ENCODE measurements at places on chromosomes 12 and 14. TPM values are rescaled to one million over a fixed set of nuclear protein-coding genes. Genes with fewer than 3 reads are reported as not detected.

GRCh38 chr12:77696183-77696582, 134.5 kb upstream of the NAV3 start:
- DNase-seq: no peak

DNA sequence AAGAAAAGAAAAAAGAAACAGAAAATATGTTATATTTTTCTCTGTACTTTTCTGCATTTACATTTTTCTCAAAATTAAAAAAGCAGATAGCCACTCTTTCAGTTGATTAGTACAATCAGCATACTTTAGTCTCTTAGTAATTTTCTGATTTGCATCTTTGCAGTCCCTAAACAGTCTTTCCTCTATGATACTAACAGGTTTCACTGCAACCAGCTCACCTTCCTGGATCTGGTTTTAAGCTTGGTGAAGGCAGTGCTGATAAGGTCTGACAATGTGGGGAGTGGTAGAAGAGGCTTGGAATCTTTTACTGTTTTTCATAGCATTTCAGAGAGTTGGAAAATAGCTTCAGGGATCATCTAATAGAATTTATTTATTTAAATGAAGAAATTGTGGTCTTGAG, 457.6 kb downstream of the ZFP36L1 start:
- DNase-seq: no peak

GRCh38 chr14:61746881-61747280, 15.3 kb upstream of the SNAPC1 start:
- DNase-seq: no peak

DNA sequence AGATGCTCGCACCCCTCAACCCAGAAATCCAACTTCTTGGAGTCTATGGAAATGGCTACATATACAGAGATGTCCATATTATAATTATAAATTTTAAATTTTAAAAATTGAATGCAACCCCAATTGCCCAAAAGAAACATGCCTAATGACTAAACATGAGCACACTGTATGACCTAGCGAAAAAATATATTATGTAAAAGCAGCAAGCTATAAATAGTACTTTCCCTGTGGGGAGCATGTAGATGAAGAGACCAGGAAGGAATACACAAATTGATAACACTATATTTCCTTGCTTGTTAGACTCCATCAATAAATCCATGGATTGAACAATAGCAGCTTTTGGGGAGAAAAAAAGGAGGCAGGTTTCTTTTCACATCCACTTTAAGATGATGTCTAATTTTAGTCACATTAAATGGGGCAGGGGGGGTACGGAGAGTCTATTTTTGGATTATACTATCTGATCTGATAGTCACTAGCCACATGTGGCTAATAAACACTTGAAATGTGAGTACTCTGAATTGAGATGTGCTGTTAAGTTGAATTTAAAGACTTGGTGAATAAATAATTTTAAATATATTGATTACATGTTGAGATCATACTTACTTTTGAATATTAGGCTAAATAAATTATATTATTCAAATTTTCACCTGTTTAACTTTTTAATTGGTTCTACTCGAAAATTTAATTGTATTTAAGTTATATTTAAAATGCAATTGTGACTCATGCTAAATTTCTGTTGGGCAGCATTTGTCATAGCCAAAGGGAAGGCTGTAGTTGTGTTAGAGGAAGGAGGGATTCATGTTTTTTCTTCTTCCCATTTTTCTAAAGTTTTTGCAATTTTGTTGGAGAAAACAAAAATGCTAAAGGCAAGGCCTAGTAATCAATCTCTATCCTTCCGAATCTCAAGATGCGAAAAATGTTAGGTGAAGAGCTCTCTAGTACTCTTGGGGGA, 17.5 kb downstream of the MAX start:
- DNase-seq: no peak

DNA sequence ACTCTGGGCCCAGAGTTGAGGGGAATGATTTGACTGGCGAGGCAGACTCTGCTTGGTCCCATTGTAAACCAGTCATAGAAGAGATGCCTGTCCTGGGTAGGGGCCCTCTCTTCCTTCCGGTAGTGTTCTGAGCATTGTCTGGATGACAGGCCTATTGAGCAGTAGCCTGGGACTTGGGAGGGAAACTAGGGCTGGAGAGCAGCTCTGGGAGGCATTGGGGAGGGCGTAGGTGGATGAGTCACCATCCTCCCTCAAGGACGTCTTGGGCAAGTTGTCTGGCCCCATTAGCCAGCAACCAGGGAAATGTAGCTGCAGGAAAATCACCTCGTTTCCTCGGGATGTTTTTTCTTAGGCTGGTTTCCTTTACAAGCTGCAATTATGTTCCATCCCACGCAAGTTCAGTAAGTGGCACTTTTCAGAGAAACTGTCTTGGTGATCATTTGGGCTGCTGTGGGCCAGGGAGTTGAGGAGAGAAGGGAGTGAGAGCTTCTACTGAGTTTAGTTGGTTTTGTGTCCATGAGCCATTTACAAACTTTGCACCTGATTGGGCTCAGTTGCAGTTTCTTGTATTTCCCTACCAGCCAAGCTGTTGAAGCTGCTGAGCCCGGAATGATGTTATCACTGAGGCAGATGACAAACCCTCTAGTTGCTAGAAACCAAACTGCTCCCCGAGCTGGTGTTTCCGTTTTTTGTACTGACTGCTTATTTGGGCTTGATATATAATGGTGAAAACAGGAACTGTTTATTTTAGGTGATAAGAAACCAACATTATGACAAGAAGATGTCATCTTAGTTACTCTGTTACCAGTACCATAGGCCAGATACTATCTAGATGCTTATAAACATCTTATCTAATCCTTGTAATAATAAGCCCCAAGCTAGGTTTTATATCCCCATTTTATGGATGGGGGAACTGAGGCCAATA, 147.6 kb downstream of the CHST11 start:
- no peak for DNase-seq

GRCh38 chr14:91315844-91316267, 71.4 kb upstream of the GPR68 start:
- DNase-seq: no peak

GRCh38 chr12:103632554-103633216, 45.6 kb downstream of the STAB2 start:
- no peak for DNase-seq

- no peak for DNase-seq
Measured at GRCh38 chr12:2963154-2963759, 4.1 kb downstream of the TEAD4 start.

DNA sequence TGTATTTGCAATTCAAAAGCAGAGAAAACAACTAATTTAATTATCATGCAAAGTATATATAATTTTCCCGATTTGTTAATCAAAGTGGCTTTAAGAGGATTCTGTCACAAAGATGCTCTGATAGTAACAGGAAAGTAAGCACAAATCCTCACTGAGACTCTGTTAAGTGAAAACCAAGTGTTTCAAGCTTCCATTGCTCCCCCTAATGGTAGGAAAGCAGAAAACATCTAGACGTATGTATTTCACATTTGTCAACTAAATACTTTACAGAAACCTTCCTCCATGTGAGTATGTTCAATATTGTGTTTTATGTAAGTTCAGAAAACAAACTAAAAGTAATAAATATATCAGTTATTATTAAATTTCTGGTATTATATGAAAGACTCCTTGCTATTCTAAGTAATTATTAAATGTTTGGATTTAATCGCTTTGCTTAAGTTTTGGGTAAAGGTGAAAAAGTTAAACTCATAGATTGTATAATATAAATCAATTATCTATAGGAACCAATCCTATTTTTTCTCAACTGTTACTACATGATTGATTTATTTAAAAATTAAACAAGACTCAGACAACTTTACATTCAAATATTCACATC, 1.5 kb upstream of the NTS start:
- DNase-seq: no peak

- DNase-seq: no peak
Measured at GRCh38 chr12:38588624-38589305, 272.2 kb downstream of the ALG10B start.

DNA sequence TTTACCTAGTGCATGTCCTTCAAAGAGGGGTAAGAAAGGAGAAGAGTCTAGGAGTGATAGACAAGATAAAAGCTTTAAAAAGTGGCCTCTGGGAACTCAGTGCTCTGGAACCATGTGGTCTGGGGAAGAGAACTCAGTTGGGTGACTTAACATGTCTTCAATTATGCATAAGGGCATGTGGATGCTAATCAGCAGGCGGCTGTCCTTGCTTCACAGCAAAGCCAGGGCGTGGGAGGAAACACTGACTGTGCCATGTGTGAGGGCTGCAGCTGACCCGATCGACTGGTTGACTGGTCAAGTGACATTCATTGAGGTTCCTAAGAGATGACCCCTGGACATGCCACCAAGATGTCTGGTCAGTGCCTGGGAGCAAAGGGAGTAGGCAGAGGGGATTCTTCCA, 1053.8 kb downstream of the BCL11B start:
- no peak for DNase-seq

GRCh38 chr12:106032623-106032925, 106.2 kb downstream of the NUAK1 start:
- DNase-seq: no peak

DNA sequence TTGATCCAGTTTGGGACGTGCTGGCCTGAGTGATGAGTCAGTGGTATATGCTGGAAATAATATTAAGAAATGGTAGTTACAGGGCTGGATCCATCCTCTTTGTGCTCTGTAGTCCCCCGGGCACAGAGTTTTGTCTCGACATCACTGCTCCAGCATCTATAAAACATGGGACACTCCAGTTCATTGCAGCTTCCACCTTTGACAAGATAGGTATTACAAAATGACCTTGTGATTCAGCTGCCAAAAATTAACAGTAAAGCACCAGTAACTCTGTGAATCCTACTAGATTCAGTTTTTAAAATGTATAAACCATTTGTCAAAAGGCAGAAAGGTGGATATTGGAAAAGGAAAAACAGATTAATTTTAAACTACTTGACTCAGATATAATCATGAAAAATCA, 14.6 kb upstream of the GNG2 start:
- DNase-seq: no peak

DNA sequence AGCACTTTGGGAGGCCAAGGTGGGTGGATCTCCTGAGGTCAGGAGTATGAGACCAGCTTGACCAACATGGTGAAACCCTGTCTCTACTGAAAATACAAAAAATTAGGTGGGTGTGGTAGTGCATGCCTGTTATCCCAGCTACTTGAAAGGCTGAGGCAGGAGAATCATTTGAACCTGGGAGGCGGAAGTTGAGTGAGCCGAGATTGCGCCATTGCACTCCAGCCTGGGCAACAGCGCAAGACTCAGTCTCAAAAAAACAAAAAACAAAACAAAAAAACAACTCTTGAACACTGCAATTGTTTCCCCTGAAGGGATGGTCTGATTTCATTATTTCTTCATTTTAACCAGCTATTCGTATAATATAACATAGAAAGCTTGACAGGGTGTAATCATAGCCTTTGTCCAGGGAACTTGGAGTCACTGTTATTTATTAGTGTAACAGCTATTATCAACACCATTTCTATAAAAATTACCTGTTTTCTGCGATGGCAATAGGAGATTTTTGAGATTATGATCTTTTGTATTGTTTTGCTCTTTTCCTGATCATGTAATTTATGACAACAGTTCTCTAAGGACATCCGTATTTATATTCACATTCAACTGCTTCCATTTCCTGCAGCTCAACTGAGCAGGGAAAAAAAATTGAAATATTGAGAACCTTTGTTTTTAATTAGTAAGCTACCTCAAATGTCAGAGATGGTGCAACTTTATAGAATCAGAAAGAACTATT, 94.7 kb downstream of the DIP2B start:
- no peak for DNase-seq

Gene DLGAP5
- total RNA-seq: 12.5 TPM

Gene TAS2R42
- total RNA-seq: not detected

Gene SLC25A47
- total RNA-seq: not detected

Gene HOXC4
- total RNA-seq: 3.1 TPM

Gene GPR84
- not detected for total RNA-seq

Gene SYT1
- not detected for total RNA-seq

Gene TSPAN8
- total RNA-seq: not detected

Gene CRIP2
- 118 TPM for total RNA-seq
